ENCODE measurements at places on chromosomes 11 and 22.

- DNase-seq = no peak
Observed at GRCh38 chr11:134781380-134781866, 369.4 kb upstream of the B3GAT1 start.

GRCh38 chr22:44247923-44248892 is 64.5 kb downstream of the SHISAL1 start:
- DNase-seq = no peak

DNA sequence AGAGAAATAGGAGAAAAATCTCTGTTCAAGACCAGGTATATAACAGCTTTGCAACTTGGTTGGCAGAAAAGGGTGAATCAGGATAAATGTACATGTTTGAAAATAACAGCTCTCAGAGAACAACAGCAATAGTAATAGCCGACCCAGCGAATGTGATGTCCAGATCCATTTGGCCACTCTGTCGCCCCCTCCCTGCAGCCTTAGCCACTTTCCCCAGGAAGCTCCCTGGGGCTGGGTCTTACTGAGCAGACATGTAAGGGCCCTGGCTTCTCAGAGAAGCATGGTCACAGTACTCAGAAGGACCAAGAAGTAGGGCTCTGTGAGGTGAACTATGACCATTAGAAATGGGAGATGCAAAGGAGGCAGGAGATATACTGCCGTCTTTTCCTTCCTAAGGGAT is 154.1 kb upstream of the SNX19 start:
- DNase-seq = no peak

GRCh38 chr11:2737866-2738265 is 38.1 kb upstream of the KCNQ1OT1 start:
- DNase-seq = no peak

DNA sequence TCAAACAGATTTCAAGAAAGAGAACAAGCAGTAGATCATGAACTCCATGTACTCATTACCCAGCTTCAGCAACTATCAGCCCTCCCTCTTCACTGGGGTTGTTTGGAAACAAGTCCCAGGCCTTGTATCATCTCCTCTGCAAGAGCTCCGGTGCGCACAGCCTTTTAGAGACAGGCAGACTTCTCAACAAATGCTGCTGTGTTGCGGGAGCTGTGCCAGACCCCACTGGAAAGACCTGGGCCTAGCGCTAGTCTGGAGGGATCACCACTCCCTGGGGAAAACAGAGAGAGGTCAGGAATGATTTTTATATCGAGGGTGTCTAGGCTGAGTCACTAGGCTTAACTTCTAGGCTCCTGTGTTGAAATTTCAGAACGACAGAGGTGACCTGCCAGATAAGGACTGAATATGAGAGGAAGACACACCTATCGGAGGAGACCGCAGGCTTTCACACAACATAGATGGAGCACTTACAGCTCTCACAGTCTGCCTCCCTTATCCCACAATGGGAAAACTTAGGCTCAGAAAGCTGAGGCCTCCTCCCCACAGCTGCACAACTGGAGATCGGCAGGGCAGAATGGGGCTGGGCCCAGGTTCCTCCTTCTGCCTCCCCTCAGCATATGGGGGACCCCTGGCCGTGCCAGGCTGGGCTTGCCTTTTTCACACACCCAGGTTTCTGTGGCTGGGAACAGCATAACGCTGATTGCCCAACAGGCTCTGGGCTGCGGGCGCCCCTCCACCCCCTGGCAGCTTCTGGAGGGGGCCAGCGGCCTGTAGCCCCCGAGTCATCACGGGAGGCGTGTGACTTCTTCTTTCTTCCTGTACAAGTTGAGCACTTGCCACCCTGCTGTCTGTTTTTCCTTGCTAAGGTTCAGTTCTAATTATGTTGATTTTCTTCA is 86.0 kb downstream of the PKNOX2 start:
- no peak for DNase-seq

- DNase-seq = no peak
Observed at GRCh38 chr11:20887137-20887536, 217.8 kb downstream of the NELL1 start.

DNA sequence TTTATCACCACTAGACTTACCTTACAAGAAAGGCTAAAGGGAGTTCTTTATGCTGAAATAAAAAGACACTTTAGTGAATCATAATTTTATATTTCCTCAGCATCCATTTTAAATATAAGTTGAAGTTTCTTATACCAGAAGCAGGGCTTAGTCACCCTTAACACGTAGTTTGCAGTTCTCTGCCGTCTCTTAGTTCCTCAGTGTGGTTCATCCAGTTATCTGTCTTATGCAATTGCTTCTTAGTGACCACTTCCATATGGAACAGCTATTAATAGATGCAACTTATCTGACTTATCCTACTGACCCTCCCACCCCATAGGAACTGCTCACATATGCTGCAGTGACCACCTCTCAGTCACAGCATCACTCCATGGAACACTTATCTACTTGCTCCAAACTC is 11.7 kb upstream of the SLC36A4 start:
- no peak for DNase-seq

GRCh38 chr11:19816817-19817216 is 104.2 kb downstream of the NAV2 start:
- DNase-seq = no peak

DNA sequence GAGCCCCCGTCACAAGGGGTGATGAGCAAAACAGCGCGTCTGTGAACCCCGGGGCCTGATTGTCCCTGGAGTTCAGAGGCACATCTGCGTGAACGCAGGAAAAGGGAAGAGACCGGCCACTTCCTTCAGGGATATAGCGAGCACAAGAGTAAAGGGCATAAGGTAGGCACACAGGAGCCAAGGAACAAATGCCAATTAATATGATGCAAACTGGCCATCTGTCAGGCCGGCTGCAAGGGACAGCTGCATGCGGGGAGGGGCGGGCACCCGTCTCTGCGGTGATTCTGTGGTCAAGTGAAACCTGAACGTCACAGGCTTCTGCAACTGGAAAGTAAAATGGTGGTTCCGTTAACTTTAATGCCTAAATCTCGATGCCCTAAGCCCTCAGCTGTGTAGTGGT is 64.7 kb downstream of the TRIM29 start:
- no peak for DNase-seq

- DNase-seq = no peak
Observed at GRCh38 chr11:35047769-35048168, 91.2 kb upstream of the CD44 start.

DNA sequence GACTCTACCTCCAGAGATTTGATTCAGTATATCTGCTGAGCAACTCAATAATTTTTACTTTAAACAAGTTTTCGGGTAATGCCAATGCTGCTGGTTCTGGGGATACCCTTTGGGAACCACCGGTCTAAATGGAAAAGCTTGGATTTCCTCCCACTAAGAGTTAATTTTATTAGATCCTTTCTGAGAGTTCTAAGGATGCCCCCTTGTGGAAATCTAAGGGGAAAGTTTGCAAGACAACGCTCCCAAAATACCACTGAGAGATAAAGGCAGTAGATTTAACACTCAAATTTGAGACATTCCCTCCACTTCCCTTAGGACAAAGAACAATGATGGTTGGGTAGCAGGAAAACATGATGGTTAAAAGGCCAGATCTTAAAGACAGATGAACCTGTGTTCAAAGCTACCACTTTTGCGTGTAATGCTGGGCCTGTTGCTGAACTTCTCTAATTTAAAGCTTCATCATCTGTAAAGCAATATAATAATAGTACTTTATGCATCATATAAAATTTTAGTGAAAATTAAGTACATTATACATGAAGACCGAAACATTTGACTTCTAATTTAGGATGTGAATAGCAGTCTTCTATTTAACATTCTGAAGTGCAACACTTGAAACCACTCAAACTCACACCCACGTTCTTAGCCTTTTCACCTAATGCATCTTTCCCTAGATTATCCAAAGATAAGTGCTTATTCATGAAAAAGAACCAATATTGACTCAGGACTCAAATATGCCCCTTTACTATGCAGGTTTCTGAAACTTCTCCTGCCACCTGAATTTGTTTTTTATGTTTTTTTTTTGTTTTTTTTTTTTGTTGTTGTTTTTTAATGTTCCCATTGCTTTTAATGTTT is 110.1 kb upstream of the LUZP2 start:
- DNase-seq = no peak

DNA sequence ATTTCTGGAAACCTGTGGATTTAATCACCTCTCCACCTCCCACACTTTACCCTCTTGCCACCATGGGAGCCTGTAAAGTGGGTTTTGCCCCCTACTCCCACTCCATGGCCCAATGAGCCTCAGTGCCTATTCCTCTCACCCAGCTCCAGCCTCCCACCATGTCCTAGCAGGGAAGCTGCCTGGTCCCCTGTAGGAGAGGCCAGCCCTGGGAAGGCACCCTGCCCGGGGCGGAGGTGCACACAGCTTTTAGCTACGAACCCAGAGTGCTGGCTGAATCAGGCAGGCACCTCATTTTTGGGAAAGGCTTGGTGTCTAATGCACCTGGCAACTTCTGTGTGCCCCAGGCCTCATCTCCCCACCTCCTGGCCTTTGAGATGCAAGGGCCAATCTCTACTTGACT is 35.8 kb upstream of the ALX4 start:
- no peak for DNase-seq

DNA sequence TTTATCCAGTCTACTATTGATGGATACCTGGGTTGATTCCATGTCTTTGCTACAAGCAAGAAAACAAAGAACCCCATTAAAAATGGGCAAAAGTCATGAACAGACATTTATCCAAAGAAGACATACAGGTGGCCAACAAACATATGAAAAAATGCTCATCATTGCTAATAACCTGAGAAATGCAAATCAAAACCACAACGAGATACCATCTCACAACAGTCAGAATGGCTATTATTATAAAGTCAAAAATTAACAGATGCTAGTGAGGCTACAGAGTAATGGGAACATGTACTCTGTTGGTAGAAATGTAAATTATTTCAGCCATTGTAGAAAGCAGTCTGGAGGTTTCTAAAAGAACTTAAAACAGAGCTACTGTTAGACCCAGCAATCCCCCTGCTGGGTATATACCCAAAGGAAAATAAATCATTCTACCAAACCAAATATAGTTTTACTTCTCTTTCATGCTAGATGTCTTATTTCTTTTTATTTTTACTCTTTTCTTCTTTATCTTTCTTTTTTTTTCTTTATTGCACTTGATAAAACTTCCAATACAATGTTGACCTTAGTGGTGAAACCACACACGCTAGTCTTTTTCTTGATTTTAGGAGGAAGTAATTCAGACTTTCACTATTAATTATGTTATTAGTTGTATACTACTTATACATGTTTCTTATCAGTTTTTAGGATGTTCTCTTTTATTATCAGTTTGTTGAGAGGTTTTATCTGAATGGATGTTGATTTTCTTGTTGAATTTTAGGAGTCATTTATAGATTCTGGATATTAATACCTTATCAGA is 14.3 kb downstream of the TRIM22 start:
- DNase-seq = no peak

DNA sequence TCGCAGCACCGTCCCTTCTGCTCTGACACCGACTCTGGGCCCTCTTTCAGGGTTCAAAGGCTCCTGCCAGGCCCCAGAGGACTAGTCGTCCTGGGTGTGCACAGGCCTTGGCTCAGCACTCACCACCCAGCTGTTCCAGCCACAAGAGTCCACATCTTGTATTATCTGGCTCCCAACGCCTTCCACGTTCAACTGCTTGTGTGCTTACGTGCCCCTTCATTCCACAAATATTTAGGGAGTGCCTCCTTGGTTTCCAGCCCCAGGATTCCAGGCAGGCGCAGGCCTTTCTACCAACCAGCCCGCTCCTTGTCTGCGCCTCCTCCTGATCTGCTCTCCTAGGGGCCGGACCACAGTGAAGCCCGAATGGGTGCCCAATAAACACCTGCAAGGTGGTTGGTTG is 70.9 kb downstream of the SCUBE1 start:
- DNase-seq = no peak

- no peak for DNase-seq
Observed at GRCh38 chr11:70341881-70342429, 56.4 kb upstream of the CTTN start.

DNA sequence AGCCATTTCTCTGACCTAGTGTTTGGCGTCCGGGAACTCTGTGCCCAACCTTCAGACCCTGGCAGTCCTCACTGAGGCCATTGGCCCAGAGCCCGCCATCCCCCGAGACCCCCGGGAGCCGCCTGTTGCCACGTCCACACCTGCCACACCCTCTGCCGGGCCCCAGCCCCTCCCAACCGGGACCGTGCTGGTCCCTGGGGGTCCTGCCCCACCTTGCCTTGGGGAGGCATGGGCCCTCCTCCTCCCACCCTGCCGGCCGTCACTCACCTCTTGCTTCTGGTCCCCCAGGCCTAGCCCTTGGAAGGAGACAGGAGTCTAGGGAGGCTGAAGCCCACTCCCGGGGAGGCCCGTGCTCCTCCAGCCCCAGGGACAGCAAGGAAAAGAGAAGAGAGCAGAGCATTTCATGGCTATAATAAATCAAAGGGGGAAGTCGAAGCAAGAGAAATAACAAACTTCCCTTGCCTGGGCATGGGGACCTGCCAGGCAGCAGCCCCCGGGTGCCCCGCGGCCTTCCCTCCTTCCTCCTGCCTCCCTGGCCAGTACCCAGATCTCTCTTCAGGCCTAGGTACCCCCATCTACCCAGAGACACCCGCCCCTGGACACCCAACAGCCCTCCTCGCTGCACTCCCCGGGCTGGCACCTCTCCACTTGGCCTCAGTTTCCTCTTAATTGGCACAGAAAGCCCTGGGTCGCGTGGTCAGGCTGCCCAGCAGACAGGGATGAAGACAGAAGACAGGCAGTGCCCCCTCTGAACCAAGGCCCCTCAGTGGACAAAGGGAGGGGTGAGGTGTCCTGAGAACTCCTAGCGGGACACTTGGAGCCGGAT is 13.0 kb upstream of the SLC39A13 start:
- DNase-seq = no peak

DNA sequence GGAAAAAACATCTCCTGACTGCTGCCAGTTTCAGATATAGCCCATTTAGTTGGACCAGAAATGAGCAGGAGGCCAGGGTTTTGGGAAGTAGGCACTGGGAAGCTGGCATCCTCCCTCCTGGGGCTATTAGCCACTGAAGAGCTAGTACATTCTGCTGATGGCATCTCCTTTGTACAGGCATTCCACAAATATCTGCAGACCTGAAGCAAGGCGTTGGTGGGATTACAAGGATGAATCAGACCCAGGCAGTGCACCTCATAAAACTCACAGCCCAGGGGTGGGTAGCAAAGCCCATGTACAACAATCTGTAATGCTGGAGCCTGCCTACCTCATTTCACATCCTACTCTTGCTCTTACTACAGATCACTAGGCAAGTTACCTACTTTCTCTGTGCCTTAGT is 27.5 kb upstream of the POU2AF1 start:
- DNase-seq = no peak

- no peak for DNase-seq
Observed at GRCh38 chr11:15119826-15120225, 5.1 kb downstream of the INSC start.

DNA sequence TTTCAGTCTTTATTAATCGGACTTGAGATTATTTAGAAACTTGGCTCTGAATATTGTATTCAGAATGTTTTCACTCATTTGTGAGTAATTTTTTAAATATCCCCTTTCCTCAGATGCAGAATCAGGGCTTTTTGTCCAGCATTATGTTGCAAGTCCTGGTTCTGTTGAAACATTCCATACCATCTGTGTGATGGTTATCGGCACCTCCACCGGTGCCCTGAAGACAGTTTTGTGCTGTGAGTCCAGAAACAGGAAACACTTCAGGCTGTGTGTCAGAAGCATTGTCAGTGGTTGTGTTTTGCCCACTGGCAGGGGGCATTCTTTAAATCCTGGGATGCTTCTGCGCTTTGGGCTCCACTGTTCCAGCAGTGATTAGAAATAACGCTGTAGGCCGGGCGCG is 20.4 kb downstream of the CDPF1 start:
- DNase-seq = no peak

Measured in activated effector memory CD4-positive, alpha-beta T cell treated with Interleukin-2 at 50 U/mL for 16 hours (primary cell).